ENCODE measurements at places on chromosomes 11 and 22.

- DNase-seq = peak; percentile 50
Measured at GRCh38 chr11:1336836-1337646, 27.6 kb upstream of the TOLLIP start.

- DNase-seq = peak; percentile 74
Measured at GRCh38 chr11:73350908-73351636, 25.1 kb upstream of the RELT start.

DNA sequence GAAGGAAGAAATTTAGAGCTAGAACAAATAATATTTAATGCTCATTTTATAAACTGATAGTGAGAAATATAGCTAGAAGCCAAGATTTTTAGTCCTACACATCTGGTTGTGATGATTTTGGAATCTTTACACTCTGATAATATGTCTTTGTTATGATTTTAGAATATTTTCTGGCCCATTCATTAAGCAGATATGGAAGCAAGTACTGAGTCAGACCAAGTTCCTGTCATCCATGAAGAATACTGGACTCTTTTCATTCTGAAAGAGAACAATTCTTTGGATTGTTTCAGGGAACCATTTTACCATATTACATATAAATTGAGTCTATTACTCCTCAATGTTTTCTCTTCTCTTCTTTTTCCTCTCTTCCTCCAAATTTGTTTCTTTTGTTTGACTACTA lies 227.4 kb downstream of the TMEM135 start:
- DNase-seq = no peak

GRCh38 chr11:113667801-113668200 lies 38.3 kb downstream of the TMPRSS5 start:
- DNase-seq = no peak

DNA sequence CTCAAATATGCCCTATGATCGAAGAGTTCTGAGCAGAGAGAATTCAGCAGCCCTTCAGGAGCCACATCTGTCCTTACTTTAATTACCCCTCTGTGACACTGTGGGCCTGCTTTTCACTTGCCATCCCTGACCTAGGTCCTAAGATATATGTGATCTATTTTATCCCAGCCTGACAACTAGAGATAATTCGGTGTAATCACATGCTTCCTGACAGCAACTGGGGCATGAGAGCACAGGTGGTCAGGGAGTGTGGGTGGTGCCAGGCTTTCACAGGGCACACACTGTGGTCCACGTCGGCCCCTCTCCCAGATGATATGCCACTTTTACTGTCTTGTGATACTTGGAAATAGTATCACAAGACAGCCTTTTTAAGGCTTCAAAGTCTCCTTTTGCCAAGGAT lies 3.9 kb downstream of the TUBA8 start:
- DNase-seq = no peak

DNA sequence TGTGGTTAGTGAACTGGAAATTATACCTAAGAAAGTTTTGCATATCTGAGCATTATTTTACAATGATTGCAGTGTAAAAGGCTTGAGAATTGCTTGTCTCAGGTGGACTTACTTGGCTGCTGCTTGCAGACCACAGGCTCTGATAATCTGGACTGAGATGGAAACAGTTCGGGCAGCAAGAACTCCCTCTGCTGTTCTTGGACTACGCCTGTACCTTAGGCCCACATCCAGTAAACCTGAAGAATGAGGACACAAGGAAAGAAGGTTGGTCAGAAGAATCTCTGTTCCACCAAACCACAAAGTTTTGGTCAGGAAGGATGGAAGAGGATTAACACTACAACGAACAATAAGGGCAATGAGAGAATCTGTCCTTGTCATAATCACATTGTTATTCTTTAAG lies 80.1 kb downstream of the C2CD3 start:
- no peak for DNase-seq

DNA sequence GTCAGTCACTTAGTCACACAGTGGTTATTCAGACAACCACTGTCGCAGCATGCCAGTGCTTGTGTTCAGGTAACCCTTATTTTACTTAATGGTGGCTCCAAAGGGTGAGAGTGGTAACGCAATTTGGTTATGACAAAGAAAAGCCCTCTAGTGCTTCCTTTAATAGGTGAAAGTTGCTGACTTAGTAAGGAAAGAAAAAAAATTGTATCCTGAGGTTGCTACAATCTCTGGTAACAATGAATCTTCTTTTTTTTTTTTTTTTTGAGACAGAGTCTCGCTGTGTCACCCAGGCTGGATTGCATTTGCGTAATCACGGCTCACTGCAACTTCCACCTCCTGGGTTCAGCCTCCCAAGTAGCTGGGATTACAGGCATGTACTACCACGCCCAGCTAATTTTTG lies 64.5 kb downstream of the C11orf91 start:
- DNase-seq = no peak

GRCh38 chr11:28763876-28764275 lies 655.7 kb downstream of the METTL15 start:
- no peak for DNase-seq

GRCh38 chr11:58576887-58577471 lies 1.3 kb upstream of the LPXN start:
- DNase-seq = peak; percentile 38

DNA sequence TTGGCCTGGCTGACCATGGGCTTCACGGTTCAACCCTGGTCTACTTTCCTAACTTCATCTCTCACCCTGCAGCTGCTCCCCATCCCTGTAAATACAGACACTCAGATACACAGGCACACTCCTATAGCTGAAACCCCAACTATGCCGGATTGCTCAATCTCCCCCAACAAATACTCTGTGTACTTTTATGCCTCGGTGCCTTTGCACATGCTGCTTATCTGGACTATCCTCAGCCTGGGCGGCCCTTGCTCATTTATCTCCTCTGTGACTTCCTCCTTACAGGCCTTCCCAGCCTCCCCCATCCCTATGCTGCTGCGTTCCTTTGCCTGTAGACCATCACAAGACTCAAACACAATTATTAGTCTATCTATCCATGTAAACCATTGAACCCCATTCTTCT lies 76.6 kb downstream of the PKNOX2 start:
- DNase-seq = no peak
